ENCODE measurements at places on chromosomes 2 and 18.

DNA sequence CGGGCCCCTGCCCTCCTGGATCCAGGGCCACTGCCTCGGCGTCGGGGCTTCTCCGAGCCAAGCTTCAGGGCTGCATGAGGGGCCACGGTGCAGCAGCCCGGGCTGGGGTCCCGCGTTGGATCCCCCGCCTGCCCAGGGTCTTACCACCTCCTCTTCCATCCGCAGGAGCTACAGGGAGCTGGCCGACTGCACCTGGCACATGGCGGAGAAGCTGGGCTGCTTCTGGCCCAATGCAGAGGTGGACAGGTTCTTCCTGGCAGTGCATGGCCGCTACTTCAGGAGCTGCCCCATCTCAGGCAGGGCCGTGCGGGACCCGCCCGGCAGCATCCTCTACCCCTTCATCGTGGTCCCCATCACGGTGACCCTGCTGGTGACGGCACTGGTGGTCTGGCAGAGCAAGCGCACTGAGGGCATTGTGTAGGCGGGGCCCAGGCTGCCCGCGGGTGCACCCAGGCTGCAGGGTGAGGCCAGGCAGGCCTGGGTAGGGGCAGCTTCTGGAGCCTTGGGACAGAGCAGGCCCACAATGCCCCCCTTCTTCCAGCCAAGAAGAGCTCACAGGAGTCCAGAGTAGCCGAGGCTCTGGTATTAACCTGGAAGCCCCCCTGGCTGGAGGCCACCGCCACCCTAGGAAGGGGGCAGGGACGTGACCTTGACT, 52.1 kb downstream of the RAMP1 start:
- DNase-seq: no peak

GRCh38 chr18:55998801-55999385, 410.9 kb upstream of the TCF4 start:
- no peak for DNase-seq

GRCh38 chr2:175253871-175254270, 72.4 kb upstream of the ATP5MC3 start:
- no peak for DNase-seq

GRCh38 chr2:227717687-227718567, at the start of gene SLC19A3:
Gene SLC19A3 (minus strand): TSS chr2:227718028. CDS start chr2:227702318, 15,710 bp downstream.
- no peak for DNase-seq

Measured in inflammatory macrophage (primary cell).